ENCODE measurements at places on chromosomes 5 and 9.

DNA sequence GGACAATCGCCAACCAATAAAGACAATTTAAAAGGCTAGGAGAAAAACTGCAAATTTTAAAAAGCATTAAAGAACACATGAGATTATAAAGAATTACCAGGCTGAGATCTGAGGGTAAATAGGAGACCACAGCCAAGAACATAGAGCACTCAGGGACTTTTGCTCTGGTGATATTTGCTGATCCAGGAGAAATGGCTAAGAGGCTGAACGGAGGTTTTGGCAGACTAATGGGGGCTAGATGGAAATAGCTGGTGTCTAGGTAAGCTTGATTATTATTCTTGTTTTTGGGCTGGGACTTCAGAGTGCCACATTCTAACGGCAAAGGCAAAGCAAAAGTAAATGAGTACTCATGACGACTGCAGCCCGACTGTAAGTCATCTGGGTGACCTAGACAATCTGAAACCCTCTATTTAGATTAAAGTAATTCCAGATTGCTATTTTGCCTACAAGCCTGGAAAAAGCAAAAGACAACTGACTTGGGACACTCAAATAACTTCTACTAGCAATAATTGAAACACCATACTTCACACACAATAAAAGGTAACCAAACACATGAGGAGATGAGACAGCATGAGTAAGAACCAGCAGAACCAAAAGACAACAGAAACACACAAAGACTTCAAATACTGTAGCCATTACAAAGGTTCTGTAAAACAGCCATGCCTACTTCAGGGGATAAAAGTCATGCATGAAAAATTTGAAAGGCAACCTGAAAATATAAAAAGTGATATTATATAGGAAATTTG lies 68.8 kb downstream of the JAKMIP2 start:
- no peak for DNase-seq

DNA sequence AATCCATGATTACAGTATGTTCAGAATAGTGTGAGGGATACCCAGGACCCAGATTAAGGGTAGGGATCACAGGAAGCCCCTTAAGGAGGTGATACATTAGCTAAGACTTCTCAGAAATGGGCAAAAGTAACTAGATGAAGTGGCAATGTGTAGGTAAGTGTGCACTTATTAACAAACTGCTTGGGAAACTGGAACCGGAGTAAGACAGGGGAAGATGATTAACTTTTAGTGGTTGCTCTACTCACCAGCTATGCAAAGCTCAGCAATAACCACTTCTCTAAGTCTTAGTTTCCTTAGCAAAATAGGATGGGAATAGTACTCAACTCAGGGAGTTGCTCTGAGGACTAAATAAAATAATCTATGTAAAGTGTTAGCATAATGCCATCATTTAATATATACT lies 182.2 kb downstream of the MCTP1 start:
- DNase-seq = no peak

GRCh38 chr5:155089643-155090042 lies 76.1 kb downstream of the KIF4B start:
- no peak for DNase-seq

DNA sequence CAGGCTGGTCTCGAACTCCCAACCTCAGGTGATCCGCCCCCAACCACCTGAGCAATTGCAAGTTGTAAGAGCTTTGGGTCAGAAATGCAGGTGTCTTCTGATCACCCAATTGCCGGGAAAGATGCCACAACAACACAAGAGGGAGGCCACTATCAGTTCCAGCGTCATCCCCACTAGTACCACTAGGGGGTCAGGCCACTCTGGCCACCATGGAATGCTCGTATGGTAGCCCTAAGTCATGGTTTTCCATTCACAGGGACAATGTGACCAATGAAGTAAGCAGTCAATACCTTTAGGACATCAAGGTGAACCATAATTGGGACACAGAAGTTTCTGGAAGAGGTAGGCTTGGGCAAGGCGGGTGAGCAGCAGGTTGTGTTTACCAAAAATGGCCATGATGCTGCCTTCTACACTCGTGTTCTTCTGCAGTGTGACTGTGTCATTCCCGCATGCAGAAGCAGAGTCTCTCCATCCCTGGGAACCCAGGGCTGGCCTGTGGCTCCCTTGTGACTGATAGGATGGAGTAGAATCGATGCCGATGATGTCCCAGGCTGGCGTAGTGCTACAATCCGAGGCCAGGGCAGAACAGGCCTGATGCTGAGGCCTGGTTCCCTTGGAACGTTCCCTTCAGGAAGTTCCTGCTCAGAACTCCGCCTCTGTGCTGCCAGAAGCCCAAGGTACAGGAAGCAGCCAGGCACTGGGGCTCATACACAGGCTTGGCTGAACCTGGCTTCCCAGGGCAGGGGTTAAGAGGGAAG lies 42.2 kb upstream of the ANKRD33B start:
- DNase-seq = peak; percentile 6

DNA sequence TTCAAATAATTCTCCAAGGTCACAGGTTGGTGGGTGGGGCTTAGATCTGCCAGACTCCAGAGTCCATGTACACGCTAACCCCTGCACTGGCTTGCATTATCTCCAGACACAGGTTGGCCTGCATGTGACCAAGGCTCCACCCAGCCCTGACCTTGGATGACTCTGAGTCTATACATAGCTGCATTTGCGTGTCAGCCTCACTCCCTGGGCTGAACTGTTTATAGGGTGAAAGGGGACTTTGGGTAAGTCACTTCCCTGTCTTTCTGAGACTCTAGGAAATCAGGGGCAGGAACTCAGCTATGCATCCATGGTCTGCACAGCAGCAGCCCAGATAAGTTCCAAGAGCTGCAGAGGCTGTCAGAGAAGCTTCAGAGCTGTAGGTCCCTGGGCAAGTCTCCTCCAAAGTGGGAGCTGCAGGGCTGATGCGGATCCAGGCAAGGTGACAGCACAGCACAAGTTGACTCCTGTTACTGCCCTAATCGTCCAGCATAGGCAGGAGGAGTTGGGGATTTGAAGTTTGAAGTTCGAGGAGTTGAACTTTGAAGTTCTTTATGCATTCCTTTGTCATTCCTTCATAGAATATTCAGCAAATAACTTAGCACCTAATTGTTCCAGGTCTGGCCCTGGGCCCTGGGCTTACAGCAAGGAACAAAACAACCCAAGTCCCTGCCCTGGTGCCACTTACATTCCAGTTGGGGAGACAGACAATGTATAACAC lies 53.4 kb downstream of the SLC22A5 start:
- DNase-seq = no peak

DNA sequence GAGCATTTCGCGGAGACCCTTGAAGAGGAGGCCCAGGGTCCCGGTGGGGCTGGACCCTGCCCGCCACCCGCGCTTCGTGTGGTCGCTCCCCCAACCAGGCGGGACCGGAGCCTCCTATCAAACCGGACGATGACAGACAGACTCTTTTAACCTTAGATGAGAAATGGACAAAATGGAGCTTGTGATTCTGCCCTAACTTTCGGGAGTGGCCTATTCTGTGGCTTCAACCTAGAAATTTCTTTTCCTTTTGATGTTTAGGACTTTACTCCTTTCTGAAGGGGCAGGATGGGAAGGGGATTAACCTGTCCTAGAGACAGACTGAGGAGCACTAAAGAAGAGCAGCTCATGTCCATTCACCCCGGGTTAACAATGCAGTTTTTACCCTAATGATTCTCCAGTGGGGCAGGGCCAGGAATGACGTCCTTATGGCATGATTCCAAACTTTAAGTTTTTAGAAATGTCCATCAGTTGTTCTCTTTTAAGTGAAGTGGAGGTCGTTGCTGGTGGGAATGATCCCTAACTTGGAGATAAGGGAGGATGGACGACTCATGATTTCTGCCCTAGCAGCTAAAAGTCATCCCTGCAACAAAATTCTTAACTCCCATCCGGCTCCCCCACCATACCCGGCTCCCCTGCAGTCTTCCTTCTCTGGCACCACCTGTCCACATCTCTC lies 1.0 kb downstream of the NIPSNAP3A start:
- DNase-seq = no peak

- DNase-seq = no peak
These were observed 625.9 kb downstream of the TLE4 start for GRCh38 chr9:80197661-80198060.

DNA sequence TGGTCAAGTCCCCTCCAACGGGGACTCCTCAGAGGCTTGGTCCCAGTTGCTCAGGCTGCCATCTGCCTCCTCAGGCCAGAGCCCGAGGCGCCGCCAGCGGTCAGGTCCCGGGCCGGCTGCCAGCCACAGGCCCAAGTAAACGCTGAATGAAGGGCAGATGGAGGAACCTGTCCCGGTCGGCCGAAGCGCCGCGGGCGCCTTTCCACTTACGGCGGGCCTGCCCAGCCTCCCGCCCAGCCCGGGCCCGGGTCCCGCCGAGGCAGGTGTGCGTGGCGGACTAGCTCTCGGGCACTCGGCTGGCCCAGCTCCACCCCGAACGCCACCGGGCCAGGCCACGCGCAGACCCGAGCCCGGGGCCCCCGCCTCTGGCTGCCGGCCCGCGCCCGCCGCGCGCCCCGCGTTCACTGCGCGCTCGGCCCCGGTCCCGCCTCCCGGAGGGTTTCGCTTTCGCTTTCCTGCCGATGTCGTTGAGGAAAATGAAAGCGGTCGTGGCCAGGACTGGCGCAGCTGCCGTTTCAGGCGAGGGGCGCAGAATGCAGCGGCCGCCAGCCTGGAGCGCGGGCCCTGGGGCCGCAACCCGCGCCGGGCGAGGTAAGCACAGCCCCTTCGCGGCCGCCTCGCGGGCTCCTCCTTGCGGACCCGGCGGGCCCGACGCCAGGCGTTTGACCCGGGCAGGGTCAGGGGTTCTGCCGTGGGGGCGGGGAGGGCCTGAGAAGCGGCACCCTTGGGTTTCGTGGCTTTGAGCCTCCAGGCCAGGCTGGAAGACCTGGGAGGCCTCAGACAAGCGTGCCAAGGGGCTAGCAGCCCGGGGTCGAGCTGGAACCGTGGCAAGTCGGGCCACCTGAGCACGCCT lies 41.2 kb downstream of the SLC22A5 start:
- DNase-seq = peak; percentile 78

- DNase-seq = no peak
These were observed 46.5 kb downstream of the GNA14 start for GRCh38 chr9:77601476-77602099.
